ENCODE measurements at places on chromosomes 16 and 17. TPM values are rescaled to one million over a fixed set of nuclear protein-coding genes. Genes with fewer than 3 reads are reported as not detected.

- no peak for DNase-seq
- H3K4me1 ChIP-seq = no peaks in the 10 kb centered on the region
- H3K27me3 ChIP-seq = no peaks in the 10 kb centered on the region
- H3K4me3 ChIP-seq = no peak overlapping the region
- no peaks in the 10 kb centered on the region for H3K36me3 ChIP-seq
- H3K27ac ChIP-seq = peak overlapping the region; percentile 93
Measured at GRCh38 chr16:85289760-85290625, 177.7 kb upstream of the CIBAR2 start.

EVI2A gene
- 4.8 TPM for total RNA-seq

GRCh38 chr17:29359777-29360176 lies 30.4 kb upstream of the TAOK1 start:
- no peak overlapping the region for H3K27ac ChIP-seq
- H3K4me3 ChIP-seq = no peak overlapping the region
- no peaks in the 10 kb centered on the region for H3K27me3 ChIP-seq
- H3K4me1 ChIP-seq = no peaks in the 10 kb centered on the region

GRCh38 chr16:85735225-85735635 lies 15.7 kb downstream of the C16orf74 start:
- H3K27me3 ChIP-seq = no peaks in the 10 kb centered on the region
- no peak overlapping the region for H3K4me3 ChIP-seq
- no peak for DNase-seq
- no peak overlapping the region for H3K27ac ChIP-seq
- no peaks in the 10 kb centered on the region for H3K4me1 ChIP-seq

DBF4B gene
- 19.0 TPM for total RNA-seq

DNA sequence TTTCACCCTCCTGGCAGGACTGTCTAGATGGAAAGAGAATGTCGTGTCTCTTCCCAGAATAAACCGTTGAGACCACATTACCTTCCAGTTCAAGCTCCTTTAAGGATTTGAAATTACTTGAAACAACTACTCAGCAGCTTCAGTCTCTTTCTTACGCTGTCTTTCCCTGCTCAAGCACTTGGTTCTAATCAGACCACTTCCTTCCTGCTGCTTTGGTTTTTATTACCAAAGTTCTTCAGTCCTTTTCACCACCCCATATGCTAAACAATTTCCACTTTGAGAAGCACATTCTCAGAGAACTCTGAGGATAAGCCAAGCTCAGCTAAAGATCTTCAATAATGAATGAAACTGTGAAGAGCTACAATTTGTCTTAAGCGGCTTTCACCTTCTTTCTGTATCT lies 105.4 kb downstream of the STX8 start:
- H3K4me1 ChIP-seq = no peaks in the 10 kb centered on the region
- H3K4me3 ChIP-seq = no peak overlapping the region
- no peak for DNase-seq
- no peaks in the 10 kb centered on the region for H3K36me3 ChIP-seq

USP6 gene
- total RNA-seq = not detected

DNA sequence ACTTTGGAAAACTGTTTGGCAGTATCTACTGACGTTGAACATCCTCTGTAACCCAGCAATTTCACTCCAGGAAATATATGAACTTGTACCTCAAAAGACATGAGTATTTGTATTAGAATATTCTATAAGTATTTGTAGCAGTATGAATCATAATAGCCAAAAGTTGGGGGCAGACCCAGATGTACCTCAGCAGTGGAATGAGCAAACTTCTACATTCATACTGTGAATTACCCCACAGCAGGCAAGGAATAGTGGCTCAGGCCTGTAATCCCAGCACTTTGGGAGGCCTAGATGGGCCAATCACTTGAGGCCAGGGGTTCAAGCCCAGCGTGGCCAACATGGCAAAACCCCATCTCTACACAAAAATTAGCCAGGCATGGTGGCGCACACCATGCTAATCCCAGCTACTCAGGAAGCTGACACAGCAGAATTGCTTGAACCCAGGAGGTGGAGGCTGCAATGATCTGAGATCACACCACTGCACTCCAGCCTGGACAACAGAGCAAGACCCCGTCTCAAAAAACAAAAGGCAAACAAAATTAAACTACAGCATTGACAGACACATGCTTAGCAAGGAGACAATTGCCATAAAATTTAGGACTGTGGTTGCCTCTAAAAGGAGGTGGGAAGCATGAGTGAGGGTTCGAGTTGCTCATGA lies 11.2 kb upstream of the HELZ start:
- H3K4me1 ChIP-seq = peaks cover 12% of the 10 kb centered on the region
- DNase-seq = no peak
- H3K27ac ChIP-seq = no peak overlapping the region
- no peaks in the 10 kb centered on the region for H3K27me3 ChIP-seq
- H3K4me3 ChIP-seq = no peak overlapping the region
- H3K36me3 ChIP-seq = no peaks in the 10 kb centered on the region
